Activated CD4-positive, alpha-beta T cell treated with anti-CD3 and anti-CD28 coated beads, Interleukin-2, amount 10 ng/mL, durations not matched to agents 7 days and 5 days (primary cell): ENCODE measurements at places on chromosomes 7 and 10.

DNA sequence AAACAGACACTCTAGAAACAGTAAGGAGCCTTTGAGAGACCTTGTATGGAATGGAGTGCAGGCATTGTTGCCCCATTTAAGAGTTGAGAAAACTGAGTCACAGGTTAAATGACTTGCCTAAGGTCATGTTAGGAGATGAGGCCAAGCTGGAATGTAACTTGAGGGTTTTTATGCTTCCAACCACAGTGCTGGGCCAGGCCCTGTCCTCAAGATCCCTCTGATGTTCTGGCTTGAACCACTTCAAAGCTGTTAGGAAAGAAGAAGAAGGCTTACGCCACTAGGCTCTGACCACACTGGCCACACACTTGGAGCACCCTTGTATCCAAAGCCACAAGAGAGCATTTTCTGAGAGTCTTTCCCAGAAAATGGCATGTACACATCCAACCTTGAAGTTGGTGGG is 42.7 kb downstream of the PLAU start:
- no peak for DNase-seq

DNA sequence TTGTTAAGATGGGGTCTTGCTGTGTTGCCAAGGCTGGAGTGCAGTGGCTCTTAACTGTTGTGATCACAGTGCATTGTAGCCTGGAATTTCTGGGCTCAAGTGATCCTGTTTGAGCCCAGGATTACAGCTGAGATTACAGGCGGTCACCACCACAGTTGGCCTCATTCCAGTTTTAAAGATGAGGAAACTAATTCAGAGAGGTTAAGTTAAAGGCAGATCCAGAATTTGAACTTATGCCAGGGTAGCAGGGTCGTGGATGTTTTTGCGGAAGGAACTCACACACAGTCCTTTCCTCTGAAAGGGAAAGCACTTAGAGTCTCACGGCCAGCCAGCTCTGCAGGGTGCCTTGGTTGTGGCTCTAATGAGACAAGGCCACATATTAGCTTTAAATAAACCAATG is 84.7 kb downstream of the MMRN2 start:
- no peak for DNase-seq

DNA sequence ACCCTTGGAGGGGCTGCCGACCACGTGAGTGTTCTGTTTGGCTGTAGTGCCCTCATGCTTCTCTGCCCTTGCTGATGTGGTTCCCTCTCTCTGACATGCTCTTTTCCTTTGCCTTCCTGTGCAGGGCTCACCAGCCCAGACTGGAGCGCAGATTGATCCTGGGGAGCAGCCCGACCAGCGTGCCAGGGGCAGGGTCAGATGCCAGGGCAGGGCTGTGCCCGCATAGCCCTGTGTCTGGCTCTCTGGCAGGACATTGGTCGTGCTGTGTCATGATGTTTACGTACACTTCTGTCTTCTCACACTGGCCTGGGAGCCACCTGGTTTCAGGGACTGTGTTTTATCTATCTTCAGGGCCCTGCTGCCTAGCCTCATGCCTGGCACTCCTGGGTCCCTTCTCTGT is 300.8 kb downstream of the CAMK1D start:
- DNase-seq: no peak

GRCh38 chr7:135692055-135692454 is 29.7 kb downstream of the STMP1 start:
- DNase-seq: no peak

DNA sequence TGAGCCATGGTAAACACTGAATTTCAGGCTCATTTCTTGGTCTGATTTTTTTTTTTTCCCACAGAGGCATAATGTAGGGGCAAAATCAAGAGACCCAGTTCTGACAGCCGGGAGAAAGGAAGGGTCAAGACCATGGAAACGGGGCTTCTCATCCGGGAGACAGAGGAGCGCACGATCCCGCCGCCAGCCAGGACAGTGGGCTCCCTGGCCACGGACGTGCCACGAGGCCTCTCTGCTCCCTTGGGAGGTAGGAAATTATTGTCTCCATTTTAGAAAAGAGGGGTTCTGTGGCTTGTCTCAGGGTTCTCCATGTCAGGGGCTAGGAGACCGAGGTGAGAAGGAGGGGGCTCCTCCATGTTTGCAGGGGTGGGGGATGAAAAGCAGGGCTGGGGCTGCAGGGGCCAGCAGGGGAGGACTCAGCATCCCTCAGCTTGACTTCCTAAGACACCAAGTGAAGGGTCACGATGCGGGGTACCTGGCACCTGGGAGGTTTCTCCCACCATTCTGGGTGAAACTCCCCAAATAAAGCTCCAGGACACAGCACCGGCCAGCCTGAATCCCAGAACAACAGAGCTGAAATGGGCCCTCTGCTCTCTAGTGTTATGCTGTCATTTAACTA is 37.6 kb downstream of the PPIF start:
- no peak for DNase-seq

- DNase-seq: no peak
These were observed 32.2 kb upstream of the ZNF518A start for GRCh38 chr10:96097865-96098264.

- no peak for DNase-seq
These were observed 75.9 kb upstream of the NXPH1 start for GRCh38 chr7:8357536-8357935.

- DNase-seq: no peak
These were observed 219.2 kb downstream of the C7orf25 start for GRCh38 chr7:42692621-42693020.

DNA sequence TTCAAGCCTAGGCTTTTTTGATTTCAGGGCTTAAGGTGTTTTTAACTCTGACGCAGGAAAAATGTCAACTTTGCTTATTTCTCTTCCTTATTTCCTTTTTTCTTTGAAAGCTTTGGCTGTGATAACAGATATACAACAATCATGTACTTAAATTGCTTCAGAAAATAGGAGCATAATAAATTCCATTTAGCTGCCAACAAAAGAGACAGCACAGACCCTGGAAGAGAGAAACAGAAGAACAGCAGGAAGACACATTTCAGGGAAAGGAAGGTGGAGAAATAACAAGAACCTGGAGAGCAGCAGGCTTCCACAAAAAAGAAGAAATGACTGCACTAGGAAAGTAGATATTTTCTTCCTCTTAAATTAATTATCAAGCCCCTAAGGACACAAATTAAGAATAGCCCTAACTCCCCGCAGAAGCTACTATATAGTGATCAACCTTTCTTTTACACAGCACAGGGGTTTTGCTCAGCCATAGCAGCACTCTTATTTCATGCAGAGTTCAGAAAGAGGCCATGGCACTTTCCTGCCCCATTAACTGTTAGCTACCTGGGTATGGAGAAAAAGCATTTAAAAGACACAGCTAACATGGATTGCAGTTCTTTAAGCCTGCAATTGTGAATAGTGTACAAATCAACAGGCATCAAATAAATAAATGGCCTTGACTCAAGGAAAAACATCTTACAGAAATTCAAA is 61.5 kb downstream of the IQUB start:
- no peak for DNase-seq

DNA sequence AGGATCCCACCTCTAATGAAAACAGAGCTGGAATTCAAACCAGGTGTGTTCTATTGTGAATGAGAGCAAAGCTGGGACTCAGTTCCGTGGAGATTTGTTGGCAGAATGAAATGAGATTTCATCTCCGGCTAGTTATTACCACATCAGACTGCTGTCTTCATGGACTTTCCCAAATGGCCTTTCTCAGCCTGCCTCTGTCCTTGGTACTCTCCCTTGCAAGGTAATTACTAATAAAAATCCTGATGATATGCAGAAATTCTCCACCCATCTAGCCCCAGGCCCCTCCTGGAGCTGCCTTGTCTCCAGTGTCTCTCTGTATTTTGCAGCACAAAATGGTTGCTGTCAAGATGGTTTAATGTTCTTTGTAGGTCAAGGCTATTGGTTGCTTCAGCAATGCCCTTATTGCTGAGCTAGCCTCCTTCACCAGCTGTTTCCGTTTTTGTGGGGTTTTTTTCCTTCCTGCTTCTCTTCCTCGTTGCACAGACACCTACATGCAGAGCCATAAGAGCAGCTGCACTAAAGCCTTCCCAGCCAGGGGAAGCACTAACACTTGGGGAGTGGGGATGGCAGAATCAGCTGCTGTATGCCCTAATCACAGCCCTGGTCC is 185.0 kb upstream of the GHITM start:
- DNase-seq: no peak
